ENCODE measurements at places on chromosomes 12 and 14.

DNA sequence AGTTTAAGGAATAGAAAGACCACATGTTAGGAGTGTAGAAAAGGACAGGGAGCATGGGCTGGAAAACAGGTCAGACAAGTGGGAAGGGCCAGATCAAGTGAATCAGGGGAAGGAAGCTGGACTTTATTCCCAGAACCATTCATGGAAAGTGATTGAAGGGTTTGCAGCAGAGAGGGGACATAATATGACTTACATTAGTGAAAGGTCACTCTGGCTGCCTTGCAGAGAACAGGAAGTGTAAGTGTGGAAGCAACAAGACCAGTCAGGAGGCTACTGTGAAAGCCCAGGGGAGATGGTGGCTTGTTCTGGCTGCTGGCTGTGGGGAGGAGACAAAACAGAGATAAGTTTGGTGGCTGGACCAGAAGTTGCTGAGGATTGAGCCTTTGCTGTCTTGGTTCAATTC lies 69.1 kb downstream of the VCPKMT start:
- no peak for DNase-seq

- DNase-seq: no peak
Measured at GRCh38 chr14:44271637-44272036, 235.4 kb downstream of the FSCB start.

- DNase-seq: no peak
Measured at GRCh38 chr12:128857133-128857763, 4.0 kb downstream of the GLT1D1 start.

GRCh38 chr12:27772328-27773049 lies 7.5 kb upstream of the KLHL42 start:
- no peak for DNase-seq

DNA sequence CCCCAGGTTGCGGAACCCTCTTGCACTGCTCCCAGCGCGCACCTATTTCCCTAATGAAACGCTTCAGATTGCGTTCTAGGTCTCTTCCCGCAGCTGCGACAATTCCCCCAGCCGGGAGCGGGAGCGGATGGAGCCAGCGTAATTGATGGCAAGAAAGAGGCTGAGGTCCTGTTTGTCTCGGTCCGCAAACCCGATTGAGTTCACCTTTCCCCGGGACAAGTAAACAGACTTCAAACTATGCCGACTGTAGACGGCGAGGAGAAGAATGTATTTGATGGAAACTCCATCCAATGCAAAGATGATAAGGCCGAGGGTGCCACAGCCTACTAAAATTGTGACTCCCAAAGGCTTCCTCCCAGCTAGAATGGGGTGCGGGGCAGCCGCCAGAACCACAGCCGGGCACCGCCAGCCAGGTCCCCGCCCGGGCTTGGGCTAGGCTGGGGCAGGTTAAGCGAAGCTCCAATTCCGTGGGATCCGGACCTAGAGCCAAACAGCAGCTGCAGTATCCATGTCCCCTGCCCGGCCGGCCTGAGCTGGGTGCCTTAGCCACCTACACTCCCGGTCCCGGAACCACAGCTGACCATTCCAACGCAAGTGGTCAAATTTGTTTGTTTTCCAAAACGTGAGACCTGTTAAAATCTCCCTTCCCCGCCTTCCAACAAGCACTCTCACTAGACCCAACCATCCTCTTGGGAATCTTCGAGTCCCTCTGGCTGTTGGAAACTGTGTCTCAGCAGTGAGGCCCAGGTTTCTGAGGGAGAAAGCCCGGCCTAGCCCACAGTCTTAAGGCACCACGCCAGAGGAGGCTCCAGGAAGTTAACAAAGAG lies 5.5 kb downstream of the NKX2-1 start:
- no peak for DNase-seq

DNA sequence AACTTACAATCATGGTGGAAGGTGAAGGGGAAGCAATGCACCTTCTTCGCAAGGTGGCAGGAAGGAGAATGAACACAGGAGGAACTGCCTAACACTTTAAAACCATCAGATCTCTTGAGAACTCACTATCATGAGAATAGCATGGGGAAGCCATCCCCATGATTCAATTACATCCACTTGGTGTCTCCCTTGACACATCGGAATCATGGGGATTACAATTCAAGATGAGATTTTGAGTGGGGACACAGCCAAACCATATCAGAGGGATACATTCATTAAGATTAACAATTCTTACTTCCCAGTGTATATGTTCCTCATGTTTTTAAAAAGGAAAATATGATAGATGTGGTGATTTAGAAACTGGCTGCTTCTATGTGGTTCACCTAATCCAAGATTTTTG lies 117.9 kb downstream of the PDE3A start:
- no peak for DNase-seq

DNA sequence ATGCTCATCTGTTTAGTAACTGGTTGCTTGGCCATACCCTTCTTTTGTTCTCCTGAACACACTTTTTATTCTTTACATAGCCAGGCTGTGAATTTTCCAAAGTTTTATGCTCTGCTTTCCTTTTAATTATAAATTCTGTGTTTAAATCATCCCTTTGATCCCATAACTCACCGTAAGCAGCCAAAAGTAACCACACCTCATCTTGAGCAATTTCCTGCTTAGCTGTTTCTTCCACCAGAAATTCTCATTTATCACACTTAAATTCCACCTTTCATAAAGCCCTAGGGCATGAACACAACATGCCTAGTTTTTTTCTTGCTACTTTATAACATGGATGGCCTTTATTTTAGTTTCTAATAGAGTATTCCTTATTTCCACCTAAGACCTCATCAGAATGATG lies 510.7 kb downstream of the C12orf50 start:
- DNase-seq: no peak

GRCh38 chr14:33848706-33849454 lies 102.0 kb downstream of the EGLN3 start:
- no peak for DNase-seq

GRCh38 chr12:100935929-100936328 lies 141.4 kb downstream of the ANO4 start:
- DNase-seq: no peak

DNA sequence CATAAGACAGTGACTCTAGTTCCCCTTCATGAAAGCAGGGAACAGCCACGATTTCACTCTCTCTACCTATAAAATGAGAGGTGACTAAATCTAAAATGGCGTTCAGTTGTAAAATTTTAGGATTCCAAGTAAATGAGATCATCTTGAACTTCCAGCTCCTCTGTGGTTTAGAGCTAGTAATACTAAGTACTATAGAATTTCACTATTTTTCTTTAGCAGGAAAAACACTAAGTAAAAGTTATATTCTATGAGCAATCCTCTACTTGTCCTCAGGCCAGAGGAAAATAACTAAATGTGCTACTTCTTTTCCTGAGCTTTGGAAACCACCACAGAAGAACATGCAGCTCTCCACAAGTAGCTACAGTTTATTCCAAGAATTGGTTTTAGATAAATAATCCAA lies 55.6 kb downstream of the NIN start:
- no peak for DNase-seq

GRCh38 chr12:49111206-49111605 lies 559 bp upstream of the LMBR1L start:
- DNase-seq: no peak

DNA sequence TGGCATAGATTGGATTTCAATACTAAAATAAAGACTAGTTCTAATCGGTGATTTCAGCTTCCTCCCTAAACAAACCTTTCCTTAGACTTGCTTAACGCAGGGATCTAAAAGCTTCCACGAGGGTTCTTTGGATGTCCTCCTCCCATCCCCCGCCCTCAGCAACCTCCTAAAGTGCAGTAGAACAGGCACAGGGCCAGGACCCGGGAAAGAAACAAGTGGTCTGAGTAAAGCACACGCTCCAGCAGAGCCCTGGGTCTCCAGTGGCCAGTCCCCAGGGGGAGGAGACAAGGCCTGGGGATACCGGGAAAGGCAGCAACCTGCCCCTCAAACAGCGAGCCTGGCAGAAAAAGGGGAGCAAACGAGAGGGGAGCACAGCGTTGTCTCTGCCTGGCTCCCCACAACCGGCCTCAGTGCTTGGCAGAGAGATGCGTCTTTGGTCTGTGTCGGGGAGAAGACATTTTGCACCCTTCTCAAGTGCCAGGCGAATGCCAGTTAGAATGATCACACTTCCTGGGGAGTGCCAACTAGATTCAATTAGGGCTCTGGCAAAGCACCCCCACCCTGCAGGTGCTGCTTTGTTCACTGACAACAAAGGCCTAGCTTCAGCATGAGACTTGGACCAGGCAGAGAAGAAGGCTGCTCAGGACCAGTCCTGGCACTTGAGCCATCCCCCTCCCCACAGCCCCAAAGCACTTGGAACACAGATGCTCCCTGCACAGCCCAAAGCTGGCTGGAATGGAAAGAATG lies 17.1 kb upstream of the SLC6A12 start:
- no peak for DNase-seq

GRCh38 chr12:105698075-105698474 lies 367.6 kb downstream of the C12orf75 start:
- DNase-seq: no peak

DNA sequence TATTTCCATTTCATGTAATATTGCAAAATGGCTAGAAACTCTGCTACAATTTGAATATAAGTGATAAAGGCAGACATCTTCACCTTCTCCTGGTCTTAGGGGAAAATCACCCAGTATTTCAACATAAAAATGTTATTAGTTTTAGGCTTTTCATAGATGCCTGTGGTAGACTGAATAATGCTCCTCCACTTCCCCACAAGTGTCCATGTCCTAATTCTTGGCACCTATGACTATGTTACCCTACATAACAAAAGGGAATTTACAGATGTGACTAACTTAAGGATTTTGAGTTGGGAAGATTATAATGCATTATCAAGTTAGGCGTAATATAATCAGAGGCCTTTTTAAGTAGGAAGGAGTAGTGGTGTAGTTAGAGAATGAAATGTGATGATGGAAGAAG lies 196.4 kb downstream of the TMTC3 start:
- no peak for DNase-seq

DNA sequence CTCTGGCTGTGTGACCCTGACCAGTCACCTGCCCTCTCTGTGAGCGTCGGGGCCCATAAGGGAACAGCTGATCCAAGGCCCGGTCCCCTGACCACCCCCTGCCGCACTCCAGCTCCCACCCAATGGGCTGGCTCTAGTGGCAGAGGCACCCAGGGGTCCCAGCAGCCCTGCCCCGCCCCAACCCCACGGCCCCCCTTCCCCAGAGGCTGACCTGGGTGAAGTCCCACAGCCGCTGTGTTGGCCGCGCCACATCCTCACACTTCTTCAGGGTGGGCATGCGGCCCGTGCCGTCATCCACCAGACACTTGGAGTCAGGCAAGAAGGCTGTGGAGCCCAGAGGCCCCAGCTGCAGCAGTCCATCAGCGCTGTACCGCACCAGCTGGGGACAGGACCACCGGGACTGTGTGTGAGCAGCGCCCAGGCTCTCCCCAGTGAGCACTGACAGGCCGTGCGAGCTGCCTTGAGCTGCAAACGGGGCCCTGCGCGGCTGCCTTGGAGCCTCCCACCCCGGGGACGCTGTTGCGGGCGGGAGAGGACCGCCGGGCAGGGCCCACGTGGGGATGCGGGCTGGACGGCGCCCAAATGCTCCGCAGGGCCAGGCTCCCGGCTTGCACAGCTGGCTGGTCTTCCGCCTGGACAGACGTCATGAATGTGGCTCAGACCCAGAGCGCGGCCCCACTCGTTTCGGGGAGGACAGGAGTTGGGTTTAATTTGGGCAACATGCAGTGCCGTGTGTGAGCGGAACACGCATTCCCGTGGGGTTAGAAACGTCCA lies 53.5 kb downstream of the NOC4L start:
- peak; percentile 39 for DNase-seq

- no peak for DNase-seq
Measured at GRCh38 chr14:42548349-42548748, 941.7 kb downstream of the LRFN5 start.

GRCh38 chr14:100747021-100747586 lies 20.4 kb downstream of the DLK1 start:
- DNase-seq: no peak

GRCh38 chr12:31020385-31021166 lies 53.1 kb upstream of the DDX11 start:
- DNase-seq: no peak

- DNase-seq: no peak
Measured at GRCh38 chr14:59768855-59769375, 101.7 kb downstream of the RTN1 start.

DNA sequence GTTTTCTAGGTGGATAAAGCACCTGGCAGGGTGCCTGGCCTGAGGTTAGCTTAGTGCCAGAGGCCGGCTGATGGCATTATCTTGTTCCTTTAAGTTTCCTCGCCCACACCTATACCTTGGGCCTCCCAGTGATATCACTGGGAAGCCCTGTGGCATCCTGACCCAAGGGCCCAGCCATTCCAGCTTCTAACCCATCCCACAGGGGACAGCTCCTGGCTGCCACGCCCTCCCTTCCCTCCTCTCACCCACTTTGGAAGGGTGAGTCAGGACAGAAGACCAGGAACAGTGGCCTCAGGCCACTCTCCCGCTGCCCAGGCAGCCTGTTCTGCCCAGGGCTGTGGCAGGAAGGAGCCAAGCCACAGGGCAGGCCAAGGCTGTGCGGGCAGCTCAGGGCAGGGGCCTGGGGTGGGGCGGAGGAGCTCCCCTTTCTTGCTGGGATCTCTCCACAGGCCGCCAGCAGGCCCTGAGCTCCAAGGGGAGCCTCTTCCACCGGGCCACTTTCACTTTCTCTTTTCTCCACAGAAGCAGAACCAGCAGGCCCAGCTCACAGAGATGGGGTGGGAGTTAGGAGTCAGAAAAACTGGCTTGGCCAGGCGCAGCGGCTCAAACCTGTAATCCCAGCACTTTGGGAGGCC lies 75.1 kb downstream of the IRF2BPL start:
- DNase-seq: peak; percentile 9

GRCh38 chr14:69767369-69767999 lies 542 bp downstream of the SRSF5 start:
- peak; percentile 81 for DNase-seq

GRCh38 chr12:753611-754472 lies 1.5 kb downstream of the WNK1 start:
- DNase-seq: no peak

- DNase-seq: no peak
Measured at GRCh38 chr14:54364555-54365415, 32.0 kb upstream of the CDKN3 start.

DNA sequence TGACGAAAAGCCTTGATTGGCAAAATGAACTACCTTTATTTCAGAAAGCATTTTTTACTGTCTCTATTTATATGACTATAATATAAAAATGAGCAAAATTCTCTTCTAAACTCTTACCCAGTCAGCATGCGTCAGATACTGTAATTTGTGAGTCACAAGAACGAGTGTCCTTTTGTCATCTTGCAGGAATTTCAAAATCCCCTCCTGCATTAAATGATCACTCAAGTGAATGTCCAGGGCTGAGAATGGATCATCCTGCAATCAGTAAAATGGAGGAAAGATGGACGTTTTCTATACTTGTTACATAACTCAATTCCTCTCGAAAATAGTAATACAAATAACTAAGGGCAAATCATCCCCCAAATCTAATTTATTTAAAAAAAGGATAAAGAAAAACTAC lies 77.7 kb upstream of the KCNJ8 start:
- DNase-seq: no peak

- no peak for DNase-seq
Measured at GRCh38 chr12:114954511-114955055, 270.6 kb upstream of the TBX3 start.

DNA sequence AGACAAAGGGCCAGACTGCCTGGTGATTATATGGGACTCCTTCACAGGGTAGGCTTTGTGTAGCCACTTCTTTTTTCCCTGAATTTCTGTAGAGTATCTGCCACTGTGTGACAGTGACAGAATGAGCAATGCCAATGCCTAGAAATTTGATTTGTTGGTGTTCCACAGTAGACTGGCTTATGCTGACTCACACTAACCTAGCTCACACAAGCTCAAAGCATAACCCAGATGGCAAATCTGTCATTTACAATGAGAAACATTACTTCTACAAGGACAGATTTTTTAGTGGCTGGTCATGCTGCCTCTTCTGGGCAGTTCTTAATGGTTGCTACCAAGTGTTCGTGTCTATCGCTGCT lies 15.9 kb downstream of the CFAP251 start:
- no peak for DNase-seq

Data from hypothalamus (tissue), 51 donors.